Naive thymus-derived CD8-positive, alpha-beta T cell (primary cell): ENCODE measurements at places on chromosomes 1 and 21. TPM values are rescaled to one million over a fixed set of nuclear protein-coding genes. Genes with fewer than 3 reads are reported as not detected.

- H3K27ac ChIP-seq = no peak overlapping the region
- H3K27me3 ChIP-seq = peaks cover 11% of the 10 kb centered on the region
- peaks cover 4% of the 10 kb centered on the region for H3K4me1 ChIP-seq
- no peaks in the 10 kb centered on the region for H3K36me3 ChIP-seq
Observed at GRCh38 chr1:207890136-207890738, 20.7 kb downstream of the CD34 start.

DNA sequence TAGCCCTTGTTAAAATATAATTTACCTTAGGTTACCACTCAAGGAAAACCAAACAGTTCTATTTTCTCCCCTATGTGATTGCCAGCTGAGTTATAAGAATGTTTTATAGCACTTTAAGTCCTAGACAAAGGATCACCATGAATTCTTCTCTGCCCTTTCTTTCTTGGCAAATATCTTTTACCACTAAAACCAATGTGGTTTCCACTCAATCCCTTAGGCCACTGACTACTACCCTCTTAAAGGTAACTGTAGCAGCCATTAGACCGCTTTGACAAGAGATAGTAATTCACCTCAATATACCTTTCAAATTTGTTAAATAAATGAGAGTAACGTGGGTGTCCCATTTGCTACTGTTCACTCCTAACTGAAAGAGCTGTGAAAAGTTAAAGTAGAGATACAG lies 307.9 kb upstream of the PRMT6 start:
- H3K4me3 ChIP-seq = no peak overlapping the region
- DNase-seq = no peak
- H3K27me3 ChIP-seq = no peaks in the 10 kb centered on the region

GRCh38 chr1:110750562-110750961 lies 75.8 kb upstream of the KCNA3 start:
- H3K27ac ChIP-seq = no peak overlapping the region
- no peak for DNase-seq
- no peaks in the 10 kb centered on the region for H3K36me3 ChIP-seq
- peaks cover 2% of the 10 kb centered on the region for H3K27me3 ChIP-seq

Gene RHOU
- total RNA-seq = 0.27 TPM

Gene IQCC
- 1.7 TPM for total RNA-seq
